ENCODE measurements at places on chromosomes 13 and 19.

DNA sequence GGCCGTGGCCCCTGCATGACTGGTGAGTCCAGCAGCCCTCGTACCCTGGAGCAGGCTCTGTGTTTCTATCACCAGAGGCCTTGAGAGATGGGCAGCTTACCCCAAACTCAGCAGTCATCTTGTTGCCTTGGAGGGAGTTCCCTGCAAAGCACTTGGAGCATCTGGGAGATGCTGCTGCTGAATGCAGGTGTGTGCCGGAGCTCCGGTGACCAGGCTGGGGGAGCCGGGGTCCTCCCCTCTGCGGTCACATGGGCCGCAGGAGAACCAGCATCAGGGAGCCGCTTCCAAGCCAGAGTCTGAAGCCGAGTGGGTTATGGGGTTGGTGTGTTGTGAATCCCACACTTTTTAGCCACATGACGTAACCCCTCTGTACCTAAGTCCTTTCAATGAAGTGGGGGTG is 82.8 kb downstream of the TEX29 start:
- no peak for DNase-seq

DNA sequence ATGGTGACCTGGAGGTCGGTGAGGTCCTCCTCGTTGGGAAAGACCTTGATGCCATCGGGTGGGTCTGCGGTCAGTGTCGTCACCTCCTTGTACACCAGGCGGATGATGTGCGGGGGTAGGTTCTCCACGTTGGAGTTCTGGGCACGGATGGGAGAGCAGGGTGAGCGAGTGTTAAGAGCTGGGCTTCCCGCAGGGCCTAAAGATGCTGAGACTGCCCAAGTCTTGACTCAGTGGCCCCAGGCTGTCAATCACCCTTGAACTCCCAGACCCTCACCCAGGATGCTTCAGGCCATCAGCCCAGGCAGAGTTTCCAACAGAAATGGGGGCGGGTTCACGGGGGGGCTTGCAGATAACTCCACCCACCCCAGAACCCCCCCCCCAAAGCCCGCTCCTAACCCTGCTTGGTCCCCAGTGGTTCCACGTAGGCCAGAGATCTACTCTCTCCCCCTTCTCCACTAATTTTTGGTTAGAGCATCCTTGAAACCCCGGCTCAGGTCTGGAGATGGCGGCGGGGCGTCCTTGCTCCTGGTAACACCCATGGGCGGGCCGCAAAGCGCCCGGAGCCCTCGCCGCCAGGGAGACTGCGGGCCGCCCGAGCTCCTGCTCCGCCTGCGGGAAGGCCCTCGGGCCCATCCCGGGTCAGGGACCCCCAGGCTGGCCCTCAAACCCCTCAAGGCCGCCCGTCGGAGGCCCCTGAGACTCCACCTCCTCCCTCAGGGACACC is 600 bp downstream of the UBE2S start:
- peak; percentile 30 for DNase-seq

GRCh38 chr19:54186934-54187381 is 2.4 kb downstream of the MBOAT7 start:
- DNase-seq, result no peak

DNA sequence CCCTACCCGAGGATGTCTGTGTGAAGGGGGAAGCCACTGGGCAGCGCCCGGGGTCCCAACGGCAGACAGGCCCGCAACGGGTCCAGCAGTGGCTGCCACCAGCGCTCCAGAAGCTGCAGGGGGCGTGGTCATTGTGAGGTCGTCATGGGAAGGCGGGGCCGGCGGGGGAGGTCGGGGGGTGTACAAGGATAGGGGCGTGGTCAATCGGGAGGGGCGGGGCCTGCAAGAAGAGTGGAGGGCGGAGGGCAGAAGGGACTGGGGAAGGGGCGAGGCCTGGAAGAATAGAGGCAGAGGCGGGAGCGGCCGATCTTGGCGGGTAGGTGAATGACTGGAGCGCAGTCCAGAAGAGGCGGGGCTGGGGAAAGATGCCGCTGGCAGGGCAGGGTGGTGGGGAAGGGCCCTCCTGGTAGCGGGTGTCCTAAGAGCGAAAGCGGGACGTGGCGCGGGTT is 4.4 kb downstream of the FUZ start:
- DNase-seq, result peak; percentile 82

DNA sequence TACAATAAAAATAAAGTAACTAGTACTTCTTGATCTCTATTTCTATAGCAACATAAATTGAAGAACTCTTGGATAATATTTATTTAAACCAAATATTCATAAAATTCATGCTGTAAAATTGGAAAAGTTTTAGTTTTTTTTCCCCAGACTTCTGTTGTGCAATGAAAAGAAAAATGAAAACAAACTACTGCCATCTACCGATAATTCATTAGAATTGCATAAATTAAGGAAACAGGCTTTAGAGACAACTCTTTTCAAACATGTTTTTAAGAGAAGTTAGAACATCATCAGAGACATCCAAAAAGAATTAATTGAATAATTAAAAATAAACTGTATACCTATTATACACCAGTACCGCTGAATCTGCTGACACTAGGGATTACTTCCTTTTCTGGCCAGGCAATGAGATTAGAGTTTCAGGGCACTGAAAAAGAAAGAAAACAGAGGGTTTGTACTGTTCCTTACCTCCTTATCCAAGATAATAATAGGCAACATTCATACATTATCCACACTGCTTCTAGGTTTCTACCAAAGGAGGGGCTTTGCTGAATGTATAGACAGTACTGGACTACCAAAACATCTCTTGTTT is 4.9 kb downstream of the CCDC122 start:
- no peak for DNase-seq

- no peak for DNase-seq
Measured at GRCh38 chr13:109790942-109791605, 4.7 kb upstream of the IRS2 start.

- DNase-seq, result no peak
Measured at GRCh38 chr13:34931572-34931971, 10.5 kb upstream of the NBEA start.

- no peak for DNase-seq
Measured at GRCh38 chr13:110347535-110348308, 40.6 kb downstream of the COL4A2 start.

GRCh38 chr13:41465898-41466320 is 8.6 kb downstream of the RGCC start:
- no peak for DNase-seq

DNA sequence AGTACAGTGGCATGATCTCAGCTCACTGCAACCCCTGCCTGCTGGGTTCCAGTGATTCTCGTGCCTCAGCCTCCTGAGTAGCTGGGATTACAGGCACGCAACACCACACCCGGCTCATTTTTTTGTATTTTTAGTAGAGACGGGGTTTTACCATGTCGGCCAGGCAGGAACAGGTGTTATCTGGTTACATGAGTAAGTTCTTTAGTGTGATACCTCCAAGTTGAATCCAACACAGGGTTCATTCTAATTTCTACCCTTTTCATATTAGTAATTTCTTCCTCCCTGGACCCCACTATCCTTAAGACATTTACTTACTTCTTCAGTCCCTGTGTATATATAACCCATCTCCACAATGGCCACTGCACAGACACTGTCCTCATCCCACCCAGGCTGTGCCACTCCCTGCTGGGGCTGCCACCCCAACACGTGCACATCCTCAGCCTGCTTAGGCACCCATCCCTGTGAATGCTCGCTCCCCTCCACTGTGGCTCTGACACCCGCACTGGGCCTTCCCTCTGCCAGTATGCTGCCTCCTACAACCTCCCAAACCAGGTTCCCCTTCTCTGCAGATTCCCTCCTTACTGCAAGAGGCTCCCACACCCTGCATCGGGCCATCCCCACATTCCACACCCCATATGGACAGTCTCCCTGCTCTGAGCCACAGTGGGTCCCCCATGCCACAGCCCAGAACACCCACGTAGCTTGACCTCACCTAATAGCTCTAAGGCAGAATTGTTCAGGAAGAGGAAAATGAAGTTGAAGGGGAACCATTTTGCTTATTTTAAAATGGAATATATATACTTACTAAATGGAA is 147.1 kb downstream of the TBC1D4 start:
- no peak for DNase-seq

DNA sequence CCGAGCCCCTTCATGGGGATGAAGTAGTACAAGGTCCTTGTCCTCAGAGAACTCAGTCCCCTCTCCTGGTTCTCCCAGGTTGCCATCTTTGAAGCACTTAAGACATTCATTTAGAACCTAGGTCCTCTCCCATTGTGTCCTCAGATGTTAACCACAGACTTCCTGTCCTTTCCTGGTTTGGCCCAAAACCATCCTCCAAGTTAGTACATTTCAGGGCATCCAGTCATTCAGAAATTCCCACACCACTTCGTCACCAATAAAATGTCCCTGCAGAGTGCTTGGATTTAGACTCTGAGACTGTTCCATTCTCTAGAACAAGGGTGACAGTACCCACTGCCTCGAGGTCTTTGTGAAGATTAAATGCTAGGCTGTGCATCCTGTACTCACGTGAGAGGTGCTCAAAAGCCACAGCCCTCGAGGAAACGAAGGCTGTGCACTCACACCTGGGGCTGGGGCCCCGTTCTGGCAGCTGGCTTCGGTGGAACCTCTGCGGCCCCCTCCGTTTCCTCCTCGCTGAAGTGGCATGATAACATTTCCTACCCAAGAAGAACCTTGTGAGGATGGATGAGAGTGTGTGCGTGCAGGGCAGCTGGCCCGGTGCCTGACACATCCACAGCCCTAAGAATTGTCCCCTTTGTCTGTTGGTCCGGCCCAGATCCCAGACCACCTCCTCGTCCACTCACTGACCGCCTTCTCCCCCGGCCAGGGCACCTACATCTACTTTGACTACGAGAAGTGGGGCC is 4.7 kb downstream of the LENG1 start:
- DNase-seq, result no peak

GRCh38 chr19:43316591-43317319 is 36.7 kb upstream of the CD177 start:
- DNase-seq, result no peak

GRCh38 chr19:45276284-45276687 is 25.2 kb downstream of the MARK4 start:
- DNase-seq, result no peak

DNA sequence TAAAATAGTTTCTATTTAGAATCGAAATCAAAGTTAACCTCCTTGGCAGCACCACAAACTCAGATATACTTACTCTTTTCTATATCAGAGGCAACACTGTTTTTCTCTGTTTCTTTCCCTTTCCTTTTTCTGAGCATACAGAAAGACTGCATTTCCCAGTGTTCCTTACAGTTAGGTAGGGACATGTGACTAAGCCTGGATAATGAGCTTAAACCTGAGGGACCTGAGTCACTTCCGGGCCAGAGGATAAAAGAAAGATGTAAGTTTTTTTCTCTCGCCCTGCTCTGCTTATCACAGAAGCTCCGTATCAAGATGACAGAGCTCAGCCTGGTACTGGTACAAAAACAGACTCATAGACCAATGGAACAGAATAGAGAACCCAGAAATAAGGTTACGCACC is 531.9 kb downstream of the KLF12 start:
- DNase-seq, result no peak

DNA sequence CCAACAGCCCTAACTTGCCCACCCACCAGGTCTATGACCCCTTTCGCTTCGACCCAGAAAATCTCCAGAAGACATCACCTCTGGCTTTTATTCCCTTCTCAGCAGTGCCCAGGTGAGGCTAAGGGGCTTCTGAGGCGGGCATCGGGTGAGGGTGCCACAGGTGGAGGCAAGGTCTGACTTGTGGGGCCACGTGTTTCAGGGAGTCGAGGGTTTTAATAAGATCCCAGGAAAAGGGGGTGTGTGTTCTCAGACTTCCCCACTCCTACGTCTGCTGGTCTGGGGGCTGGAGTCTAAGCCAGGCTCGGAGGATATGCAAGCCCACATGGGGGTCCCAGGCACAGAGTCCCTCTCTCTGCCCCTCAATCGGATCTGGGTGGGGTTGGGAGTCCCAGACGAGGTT is 30.9 kb upstream of the CYP4F8 start:
- DNase-seq, result no peak

DNA sequence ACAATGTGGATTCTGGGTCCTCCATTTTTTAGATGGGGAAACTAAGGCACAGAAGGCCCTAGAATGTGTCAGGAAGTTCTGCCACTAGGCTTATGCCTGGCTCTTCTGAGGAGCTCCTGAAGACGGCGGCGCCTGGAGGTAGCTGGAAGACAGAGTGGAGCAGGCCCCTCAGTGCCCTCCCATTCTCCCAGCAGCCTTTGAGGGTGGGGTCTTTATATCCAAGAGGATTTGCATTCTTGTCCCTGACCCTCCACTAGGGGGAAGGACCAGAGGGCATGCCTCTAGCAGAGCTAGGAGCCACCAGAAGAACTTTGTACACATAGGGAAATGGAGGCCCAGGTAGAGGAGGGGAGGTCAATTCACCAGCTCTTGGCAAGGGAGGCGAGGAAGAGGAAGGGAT is 9.4 kb downstream of the CELF5 start:
- DNase-seq, result no peak

- DNase-seq, result no peak
Measured at GRCh38 chr19:55688422-55689218, 13.6 kb downstream of the EPN1 start.

GRCh38 chr13:40192858-40193257 is 473.6 kb downstream of the FOXO1 start:
- DNase-seq, result no peak

GRCh38 chr13:41981951-41982715 is 21.2 kb upstream of the VWA8 start:
- DNase-seq, result no peak

DNA sequence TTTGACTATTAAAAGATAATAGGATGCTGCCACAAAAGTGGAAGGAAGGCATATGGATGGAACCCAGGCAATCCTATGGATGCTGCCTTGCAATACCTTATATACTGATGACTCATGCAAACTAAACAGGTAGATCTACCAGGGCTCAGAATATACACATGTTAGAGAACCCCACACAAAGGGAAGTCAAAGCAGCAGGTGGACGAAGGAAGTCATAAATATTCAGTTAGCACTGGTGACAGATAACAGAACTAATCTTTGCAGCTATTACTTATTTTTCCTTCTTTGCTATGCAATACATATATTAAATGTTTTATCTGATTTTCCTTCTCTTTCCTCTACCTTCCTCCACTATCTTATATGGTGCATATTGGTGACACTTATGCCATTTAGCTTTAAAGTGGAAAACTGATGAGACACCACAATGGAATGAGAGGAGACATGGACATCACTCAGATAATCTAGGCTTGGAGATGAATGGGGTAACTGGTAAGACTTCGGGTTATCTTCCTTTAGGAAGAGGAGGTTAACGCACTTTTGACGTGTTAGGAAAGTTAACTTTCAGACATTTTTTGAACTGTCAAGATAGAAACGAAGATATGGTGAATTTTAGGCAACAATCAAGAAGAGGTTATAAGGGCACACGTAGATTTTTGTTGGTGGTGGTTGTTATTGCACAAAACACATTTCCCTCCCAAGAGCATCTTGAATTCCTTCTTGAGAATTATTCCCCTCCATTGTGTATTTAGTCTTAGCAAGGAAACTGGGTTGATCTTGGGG is 39.8 kb upstream of the MBNL2 start:
- DNase-seq, result no peak

- no peak for DNase-seq
Measured at GRCh38 chr19:51430221-51430620, 12.8 kb upstream of the SIGLEC10 start.

GRCh38 chr19:38619361-38620174 is 580 bp downstream of the EIF3K start:
- no peak for DNase-seq
